ENCODE measurements at places on chromosomes 13 and 19.

DNA sequence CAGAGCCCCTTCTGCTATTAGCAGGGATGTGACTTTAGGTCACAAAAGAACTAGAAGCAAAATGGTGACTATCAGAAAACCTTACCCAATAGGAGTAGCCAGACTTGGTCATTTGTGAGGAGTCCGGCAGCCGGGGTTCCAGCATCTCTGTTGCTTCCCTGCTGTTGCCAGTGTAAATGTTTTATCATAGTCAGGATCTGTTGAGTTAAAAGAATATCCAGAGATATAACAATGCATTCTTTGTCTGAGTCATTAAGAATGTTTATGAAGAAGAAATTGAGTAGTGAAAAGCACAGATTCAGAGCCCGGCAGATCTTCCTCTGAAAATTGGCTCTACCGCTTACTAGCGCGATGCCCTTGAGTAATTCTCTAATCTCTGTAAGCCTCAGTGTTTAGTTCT, 84.2 kb downstream of the COL4A2 start:
- no peak for DNase-seq

DNA sequence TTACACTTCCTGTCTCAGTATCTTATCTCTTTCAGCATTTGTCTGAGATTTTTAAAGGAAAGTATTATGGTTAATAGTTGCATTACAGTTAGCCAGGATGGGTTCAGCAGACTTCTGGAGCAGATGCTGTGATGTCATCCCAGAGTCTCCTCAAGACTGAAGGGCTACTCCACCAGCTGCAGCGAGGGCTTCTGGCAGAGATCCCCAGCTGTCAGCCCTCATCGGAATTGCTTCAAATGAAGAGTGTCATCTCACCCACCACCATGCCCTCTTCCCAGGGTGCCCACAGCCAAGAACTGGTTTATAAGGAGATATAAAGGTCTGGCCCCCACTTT, 84.4 kb downstream of the FAM216B start:
- no peak for DNase-seq

DNA sequence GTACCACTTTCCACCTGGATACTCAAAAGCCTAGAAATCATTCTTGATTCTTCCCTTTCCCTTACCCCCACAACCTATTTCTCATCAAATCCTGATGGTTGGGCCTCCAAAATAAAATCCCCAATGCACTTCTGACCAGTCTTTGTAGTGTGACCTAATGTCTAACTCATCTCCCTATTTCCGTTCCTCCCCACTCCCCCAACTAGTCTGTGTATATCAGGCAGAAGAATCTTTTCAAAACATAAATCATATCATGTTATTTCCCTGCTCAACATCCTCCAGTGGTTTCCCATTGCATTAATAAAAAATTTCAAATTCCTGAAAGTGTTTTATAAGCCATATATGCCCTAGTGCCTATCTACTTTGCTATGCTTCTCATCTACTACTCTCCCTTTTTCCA, 17.7 kb downstream of the CCDC122 start:
- no peak for DNase-seq

DNA sequence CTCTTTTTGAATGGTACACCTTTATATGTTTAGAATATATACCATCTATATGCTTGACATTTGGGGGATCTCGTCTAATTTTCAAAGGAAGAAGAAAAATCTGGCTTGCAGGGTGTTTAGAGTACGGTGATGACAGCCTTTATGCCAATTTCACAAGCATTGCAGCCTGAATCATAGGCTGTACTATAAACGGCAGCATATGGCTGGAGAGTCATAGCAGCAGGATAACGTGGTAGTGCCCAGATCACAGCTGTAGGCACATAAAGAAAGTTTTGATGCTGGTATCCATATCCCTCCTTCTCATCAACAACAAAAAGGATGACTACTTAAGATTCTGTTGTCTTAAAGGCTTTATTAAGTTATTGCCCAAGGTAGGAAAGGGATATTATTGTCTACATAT, 253.0 kb downstream of the PCDH9 start:
- no peak for DNase-seq

- no peak for DNase-seq
Observed at GRCh38 chr13:112003941-112004340, 63.0 kb upstream of the SOX1 start.

DNA sequence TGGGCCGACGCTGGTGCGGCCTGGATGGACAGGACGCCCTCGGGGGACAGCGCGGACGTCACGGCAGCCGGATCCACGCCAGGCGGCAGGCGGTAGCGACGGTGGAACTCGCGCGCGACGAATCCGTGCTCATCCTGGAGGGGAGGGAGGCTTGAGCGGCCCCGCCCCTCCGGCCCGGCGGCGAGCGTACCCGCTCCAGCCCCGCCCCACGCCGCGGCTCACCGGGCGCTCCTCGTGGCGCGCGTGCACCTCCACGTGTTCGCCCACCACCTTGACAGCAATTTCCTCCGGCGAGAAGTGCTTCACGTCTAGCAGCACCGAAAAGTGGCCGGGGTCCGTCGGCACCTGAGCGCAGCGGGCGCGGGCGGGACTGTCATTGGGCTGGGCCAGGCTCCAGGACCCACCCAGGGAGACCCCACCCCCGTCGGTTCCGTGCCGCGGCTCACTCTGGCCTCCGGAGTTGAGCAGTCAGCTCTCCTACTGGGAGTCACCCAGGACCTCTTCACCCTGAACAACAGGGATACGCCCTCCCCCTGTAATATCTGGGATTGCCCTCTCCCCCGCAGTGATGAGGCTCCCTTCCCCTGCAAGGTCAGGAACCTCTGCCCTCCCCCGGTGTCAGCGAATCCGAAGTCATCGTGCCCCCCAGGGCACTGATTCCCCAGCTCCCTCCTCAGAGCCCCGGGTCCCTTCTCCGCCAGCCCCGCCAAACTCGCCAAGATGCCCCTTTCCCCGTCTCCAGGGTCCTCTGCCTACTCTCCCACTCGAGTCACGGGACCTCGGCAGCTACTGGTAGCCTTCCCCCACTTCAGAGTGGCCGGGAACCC, 1.1 kb downstream of the HSPB6 start:
- DNase-seq, result peak; percentile 46

- DNase-seq, result no peak
Observed at GRCh38 chr13:61252213-61252612, 163.4 kb downstream of the PCDH20 start.

DNA sequence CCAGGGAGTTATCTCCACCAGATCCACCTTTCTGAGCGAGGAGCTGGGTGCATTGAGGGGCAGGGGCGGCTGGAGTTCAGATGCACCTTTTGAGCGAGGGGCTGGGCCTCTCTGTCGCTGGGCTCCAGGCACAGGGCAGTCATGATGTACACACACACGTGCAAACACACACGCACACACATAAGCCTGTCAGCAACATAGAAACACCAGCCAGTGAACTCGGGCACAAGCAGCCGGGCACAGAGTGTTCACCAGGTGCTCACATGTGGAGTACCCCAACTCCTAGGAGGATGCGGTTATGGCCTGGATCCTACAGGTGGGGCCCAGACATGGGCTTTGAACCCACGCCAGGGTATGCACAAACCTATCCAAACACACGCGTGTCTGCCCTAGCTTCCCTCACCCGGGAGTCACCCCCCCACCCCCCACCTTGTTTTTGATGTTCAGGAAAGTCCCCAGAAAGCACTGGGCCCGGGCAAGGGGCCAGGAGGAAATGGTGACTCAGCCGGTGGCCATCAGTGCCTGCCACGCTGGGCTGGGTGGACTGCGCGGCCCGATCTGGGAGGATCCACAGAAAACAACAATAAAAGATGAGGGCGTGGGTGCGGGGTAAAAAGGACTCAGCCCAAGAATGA, 13.3 kb downstream of the ARRDC2 start:
- peak; percentile 51 for DNase-seq

GRCh38 chr19:15584541-15585115, 30.4 kb upstream of the CYP4F8 start:
- peak; percentile 88 for DNase-seq

DNA sequence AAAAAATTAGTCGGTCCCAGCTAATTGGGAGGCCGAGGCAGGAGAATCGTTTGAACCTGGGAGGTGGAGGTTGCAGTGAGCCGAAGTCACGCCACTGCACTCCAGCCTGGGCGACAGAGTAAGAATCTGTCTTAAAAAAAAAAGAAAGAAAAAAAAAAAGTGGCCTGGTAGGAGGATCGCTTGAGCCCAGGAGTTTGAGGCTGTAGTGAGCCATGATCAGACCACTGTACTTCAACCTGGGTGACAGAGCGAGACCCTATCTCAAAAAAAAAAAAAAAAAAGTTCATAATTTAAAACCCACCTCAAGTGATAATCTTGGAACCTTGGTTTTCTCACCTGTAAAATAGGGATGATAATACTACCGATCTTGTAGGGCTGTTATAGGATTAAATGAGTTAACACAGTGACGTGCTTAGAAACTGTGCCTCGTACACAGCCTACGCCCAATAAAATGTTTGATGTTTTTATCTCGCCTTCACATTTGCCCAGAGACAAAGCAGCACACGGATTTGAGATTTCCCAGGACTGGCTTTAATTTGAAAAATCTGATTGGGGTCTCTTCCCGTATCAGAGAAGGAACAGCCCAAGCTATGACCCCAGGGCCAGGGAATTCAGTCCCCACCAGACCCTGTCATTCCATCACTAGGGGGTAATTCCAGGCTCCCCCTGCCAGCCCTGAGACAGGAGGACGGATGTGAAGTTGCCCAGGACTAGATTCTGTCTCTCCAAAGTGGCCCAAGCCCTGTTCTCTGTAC, 3.6 kb downstream of the SERTAD1 start:
- no peak for DNase-seq

- no peak for DNase-seq
Observed at GRCh38 chr13:100525453-100526317, 62.9 kb downstream of the GGACT start.

GRCh38 chr13:100039740-100040139, 49.2 kb upstream of the PCCA start:
- DNase-seq, result no peak

DNA sequence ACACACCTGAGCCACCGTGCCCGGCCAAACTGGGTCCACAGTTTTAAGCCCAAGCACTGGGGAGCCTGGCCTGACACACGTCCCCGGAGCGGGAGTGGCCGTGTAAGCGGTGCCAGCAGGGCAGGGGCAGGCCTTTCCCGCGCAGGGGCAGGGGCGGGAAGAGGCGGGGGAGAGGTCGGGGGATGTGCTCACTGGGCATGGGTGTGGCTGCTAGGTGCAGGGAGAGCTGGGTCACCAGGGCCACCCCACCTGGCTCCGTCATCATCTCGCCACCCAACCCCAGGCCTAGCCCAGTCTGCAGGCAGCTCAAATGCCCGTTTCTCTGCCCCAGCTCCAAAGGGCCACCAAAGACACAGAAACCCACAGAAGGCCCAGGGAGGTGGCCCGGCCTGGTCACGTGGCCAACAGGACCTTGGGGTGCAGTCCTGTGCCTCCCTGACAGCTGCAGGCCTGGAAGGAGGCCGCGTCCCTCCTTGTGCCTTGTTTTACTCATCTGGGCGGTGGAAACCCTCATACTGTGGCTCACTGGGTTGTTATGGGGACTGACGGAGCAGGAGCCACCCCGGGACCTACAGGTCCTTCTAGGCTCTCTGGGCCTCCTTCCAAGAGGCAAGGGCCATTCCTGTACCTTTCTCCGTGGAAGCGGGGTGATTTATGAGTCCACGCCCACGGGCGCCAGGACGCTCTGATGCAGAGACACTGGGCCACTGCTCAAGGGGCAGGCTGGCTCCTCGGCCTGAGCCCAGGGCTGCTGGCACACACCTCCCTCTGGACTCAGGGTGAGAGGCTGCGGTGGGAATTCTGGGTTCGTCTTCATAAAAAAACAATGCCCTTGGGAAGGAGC, 27.7 kb downstream of the MAP2K2 start:
- no peak for DNase-seq

DNA sequence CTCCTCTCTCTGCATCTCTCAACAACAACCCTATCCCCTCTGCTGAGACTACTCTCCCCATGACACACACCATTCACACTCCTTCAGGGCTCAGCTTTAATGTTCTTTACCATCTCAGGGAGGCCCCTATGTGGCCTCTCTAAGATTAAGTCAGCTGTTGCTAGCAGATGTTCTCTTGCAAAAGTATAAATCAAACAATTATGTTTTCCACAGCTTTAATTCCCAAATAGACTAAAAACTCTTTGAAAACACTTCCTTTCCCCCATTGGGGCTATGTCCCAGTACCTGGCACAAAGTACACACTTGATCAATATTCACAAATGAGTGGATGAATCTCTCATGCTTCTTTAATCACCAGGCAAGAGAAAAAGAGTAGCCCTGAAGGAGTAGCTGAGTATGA, 5.1 kb downstream of the PEG3 start:
- DNase-seq, result no peak

GRCh38 chr13:50915565-50915964, 6.0 kb downstream of the RNASEH2B start:
- DNase-seq, result peak; percentile 30

DNA sequence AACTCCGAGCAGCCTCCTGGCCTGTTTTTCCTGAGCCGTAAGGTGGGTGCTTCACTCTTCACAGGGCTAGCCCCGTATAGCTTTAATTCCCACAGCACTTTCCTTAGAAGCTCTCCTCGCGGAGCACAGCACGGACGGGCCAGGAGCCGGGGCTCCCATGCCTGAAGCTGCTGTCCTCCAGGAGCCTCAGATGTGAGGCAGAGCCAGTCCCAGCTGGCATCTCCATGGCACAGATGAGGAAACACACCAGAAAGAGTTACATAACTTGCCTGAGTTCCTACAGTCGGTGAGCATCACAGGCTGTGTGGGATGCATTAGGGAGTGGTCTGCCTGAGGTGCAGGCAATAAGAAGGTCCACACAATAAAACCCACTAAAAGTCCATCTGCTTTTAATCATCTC, 118.5 kb downstream of the ATP8A2 start:
- no peak for DNase-seq

GRCh38 chr13:110367620-110368019, 60.5 kb downstream of the COL4A2 start:
- DNase-seq, result no peak

DNA sequence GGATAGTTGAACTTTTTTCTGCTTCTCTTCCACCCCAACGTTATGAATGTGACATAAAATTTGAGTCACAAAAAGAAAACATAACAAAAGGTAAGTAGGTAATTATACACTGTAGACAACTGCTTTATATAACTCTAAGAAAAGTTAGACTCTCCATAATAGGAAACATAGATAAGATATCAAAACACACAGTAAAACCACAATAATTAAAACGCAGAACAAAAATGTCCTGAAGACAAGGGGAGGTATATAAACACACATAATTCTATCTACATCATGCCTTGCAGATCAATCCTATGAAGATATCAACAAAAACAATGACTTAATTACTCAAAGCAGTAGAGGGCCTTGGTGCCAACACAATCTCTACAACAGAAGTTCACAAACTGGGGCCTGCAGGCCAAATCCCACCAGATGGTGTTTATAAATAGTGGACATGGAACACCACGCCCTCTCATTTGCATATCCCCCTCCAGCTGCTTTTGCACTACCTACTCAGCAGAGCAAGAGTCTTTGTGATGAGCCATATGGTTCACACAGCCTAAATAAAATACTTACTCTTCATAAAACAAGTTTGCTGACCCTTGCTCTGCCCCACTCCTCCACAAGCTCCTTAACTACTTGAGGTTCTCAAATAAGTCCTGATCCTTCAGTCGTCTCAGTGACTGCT, 254.7 kb downstream of the KLF12 start:
- DNase-seq, result no peak

All from activated CD4-positive, alpha-beta T cell treated with anti-CD3 and anti-CD28 coated beads, Interleukin-2, Interleukin-6, amounts not matched to agents 100 ng/mL and 50 ng/mL, durations not matched to agents 16 hours and 8 hours (primary cell).